ENCODE measurements at places on chromosomes 11 and 22. TPM values are rescaled to one million over a fixed set of nuclear protein-coding genes. Genes with fewer than 3 reads are reported as not detected.

DNA sequence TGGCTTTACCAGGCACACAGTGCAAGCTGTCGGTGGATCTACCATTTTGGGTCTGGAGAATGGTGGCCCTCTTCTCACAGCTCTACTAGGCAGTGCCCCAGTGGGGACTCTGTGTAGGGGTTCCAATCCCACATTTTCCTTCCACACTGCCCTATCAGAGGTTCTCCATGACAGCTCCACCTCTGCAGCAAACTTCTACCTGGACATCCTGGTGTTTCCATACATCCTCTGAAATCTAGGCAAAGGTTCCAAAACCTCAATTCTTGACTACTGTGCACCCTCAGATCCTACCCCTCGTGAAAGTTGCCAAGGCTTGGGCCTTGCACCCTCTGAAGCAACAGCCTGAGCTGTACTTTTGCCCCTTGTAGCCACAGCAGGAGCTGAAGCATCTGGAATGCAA is 108.1 kb downstream of the SOX6 start:
- no peak for DNase-seq

Gene TMEM132A
- total RNA-seq: 14.4 TPM

Gene OR5A1
- total RNA-seq: not detected

DNA sequence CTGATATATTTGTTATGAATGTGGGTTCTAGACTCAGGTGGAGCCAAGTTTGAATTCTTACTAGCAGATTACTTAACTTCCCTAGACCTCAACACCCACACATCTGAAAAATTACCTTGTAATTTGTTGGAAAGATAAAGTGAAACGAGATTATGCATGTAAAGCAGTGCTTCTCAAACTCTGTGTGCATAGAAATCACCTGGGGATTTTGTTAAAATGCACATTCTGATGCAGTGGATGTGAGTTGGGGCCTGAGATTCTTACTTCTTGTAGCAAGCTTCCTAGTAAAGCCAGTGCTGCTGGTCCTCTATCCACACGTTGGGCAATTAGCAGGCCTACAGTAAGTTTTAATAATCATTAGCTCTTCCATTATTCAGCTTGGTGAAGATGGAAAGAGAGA is 15.1 kb upstream of the CEP295 start:
- DNase-seq: no peak

DNA sequence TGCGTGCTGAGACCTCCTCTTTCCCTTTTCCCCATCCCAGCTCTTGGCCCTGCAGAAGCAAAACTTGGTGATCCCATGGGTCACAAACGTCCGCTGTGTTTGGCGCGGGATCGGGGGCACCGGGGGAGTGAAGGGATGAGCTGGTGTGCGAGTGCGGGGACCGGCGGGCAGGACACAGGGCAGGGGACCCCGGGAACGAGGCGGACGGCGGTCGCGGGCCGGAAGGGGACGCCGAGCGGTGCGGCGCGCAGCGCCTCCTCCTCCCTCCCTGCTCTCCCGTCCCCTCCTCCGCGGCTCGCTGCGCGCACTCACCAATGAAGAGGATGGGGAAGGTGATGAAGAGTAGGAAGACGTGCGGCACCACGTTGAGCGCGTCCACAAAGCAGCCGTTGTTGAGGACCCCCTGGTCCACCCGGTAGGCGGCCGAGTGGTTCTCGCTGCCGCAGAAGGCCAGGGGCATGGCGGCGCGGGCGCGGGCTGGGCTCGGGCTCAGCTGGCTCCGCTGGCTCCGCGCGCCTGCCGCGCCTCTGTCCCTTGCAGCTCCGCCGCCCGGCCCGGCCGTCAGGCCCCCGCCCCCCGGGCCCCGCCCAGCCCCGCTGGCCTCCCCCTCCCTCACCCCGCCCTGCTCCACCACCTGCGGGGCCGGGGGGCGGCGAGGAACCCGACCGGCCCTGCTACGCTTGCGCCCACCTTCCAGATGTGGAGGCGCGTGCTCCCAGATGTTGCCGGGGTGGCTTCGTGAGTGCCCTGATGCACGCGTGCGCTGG is at the start of gene ABCC8:
ABCC8 (minus strand) TSS at position 529 of the 767 bp plus-strand sequence; CDS start at position 460, 69 bp downstream.
- no peak for DNase-seq

- DNase-seq: no peak
These were observed 16.0 kb downstream of the ADM start for GRCh38 chr11:10320736-10321465.

Gene ADM
- total RNA-seq: 16.2 TPM

Gene IGSF9B
- 1.7 TPM for total RNA-seq

DNA sequence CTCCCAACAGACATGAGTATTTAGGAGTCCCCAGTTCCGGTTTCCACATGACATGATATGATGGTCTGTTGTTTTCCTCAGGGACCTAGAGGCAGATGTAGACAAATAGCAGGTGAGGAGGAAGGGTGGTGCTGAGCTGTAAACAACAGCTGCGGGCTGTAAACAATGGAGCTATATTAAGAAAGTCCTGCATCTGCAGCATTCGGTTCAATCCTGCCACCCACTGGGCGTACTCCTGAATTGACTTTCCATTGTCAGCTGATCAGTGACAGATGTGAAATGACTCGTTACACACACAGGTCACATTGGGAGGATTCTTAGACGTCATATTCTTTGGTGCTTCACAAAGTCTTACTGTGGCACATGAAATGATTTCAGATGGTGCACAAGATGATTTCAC is 26.8 kb upstream of the RAG1 start:
- DNase-seq: peak; percentile 80

Gene P2RX3
- 1.1 TPM for total RNA-seq

- no peak for DNase-seq
These were observed 33.7 kb downstream of the RNF121 start for GRCh38 chr11:71962428-71963038.

Gene B3GAT1
- total RNA-seq: 5.1 TPM

- peak; percentile 55 for DNase-seq
These were observed 874 bp downstream of the ZFTA start for GRCh38 chr11:63767565-63768236.

GRCh38 chr11:47376107-47376524 is 2.2 kb downstream of the SPI1 start:
- DNase-seq: no peak

- DNase-seq: no peak
These were observed 6.8 kb upstream of the LIF start for GRCh38 chr22:30253205-30253852.

Gene RCOR2
- total RNA-seq: 1.0 TPM

Gene PDGFD
- 203 TPM for total RNA-seq

Gene OR2AG2
- total RNA-seq: not detected

DNA sequence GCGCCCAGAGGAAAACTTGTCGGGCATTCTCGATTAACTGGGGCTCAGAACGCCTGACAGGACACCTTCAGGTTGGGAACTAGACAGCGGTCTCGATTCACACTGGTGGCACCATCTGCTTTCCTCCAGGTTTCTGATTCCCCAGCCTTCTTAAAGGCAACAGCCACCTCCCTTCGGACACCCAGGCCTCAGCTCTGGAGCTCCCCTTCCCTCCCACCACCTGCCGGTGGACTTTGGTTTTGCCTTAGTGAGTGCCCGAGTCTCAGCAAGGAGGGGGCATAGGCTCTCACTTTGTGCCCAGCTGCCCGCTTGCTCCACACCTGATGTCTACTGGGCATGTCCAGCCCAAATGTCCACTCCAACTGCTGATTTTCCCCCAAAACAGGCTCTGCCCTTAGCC is 110.4 kb upstream of the PARVA start:
- DNase-seq: no peak

GRCh38 chr11:78031629-78032028 is 8.6 kb upstream of the KCTD14 start:
- DNase-seq: no peak

GRCh38 chr22:27493796-27494195 is 307.8 kb downstream of the MN1 start:
- no peak for DNase-seq

Gene ASCL2
- total RNA-seq: 0.45 TPM

GRCh38 chr11:7927635-7928034 is 3.4 kb downstream of the OR10A6 start:
- no peak for DNase-seq

DNA sequence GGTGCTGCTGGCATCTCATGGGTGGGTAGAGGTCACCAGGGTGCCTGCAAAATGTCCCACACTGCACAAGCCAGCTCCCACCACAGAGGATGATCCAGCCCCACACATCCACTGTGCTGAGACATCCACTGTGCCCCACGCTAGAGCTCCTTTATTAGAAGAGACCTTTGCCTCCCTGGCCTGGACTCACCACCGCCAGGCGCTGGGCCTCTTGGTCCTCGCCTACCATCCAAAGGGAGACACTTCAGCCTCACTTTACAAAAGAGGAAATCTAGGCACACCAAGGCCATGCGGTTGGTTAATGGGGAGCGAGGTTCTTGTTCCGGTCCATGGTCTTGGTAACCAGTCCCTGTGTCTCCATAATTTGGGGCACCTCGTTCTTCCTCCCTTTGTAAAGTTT is 3.4 kb upstream of the ANO1 start:
- DNase-seq: no peak

Gene DGCR6
- total RNA-seq: 2.8 TPM

Gene RIMBP3C
- total RNA-seq: 0.22 TPM

Gene MRGPRX4
- total RNA-seq: not detected

- DNase-seq: peak; percentile 81
These were observed 2.3 kb upstream of the TYMP start for GRCh38 chr22:50531962-50532674.

GRCh38 chr11:16935518-16936302 is 78.5 kb downstream of the PLEKHA7 start:
- no peak for DNase-seq

Gene FXYD2
- 1.7 TPM for total RNA-seq

DNA sequence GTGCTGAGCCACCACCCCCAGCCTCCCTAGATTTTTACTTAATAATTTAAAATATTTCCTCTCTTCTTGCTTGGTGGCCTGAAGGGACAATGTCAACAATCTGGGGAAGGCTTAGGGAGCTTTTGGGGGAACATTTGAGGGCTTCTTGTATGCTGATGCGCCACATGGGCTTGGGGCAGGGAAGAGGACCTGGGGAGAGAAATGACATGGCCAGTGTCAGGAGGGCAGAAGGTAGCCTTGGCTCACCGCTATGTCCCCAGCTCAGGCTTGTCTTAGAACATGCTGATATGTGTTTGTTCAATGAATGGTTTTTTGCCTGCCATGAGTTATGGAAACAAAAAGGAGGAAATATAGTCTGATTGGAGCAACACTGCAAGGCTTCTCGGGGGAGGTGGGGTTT is 51.6 kb downstream of the ST14 start:
- DNase-seq: peak; percentile 23

DNA sequence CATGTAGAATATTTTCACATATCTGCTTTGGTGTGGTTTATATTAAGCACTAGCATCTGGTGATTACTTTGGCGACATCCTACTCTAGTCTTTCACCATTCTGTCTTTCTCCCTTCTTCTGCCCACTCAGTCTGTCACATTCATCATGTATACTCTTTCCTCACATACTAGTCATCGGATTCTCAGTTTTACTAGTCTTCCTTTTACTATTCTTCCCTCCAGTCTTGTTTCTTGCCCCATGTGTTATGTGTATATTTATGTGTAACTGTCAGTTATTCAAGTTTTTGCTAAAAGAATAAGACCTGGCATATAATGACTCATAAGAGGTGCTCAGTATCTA is 4.6 kb upstream of the DIXDC1 start:
- DNase-seq: no peak

GRCh38 chr11:2734181-2735052 is 34.6 kb upstream of the KCNQ1OT1 start:
- no peak for DNase-seq

Gene PHLDA2
- total RNA-seq: not detected

Gene DUSP18
- total RNA-seq: 8.9 TPM

- peak; percentile 37 for DNase-seq
These were observed 14.0 kb downstream of the RAC2 start for GRCh38 chr22:37229805-37230672.

GRCh38 chr22:27990879-27991278 is 71.8 kb upstream of the PITPNB start:
- peak; percentile 34 for DNase-seq

- no peak for DNase-seq
These were observed 251.4 kb downstream of the LUZP2 start for GRCh38 chr11:24748261-24748660.

GRCh38 chr11:94168882-94169281 is 40.2 kb downstream of the PANX1 start:
- DNase-seq: no peak

Gene MFRP
- not detected for total RNA-seq
